Stimulated activated CD4-positive, alpha-beta T cell treated with anti-CD3 and anti-CD28 coated beads, Interleukin-15, amount 100 ng/mL, for 48 hours (primary cell): ENCODE measurements at places on chromosomes 4 and X.

DNA sequence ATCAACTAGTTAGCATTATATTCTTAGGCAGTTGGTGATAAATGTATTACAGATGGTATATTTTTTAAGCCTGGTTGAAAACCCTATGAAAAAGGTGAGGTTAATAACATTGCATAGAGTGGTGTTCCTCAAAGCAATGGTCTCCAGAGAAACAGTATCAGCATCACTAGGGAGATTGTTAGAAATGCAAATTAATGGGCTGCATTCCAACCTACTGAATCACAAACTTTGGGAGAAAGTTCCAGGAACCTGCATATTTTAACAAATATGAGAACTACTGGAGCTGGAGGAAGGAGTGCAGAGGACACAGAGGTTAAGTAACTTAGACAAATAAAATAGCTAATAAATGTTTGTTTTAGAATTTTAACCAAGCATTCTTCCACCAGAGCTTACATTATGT lies 166.9 kb upstream of the PCDH10 start:
- no peak for DNase-seq

DNA sequence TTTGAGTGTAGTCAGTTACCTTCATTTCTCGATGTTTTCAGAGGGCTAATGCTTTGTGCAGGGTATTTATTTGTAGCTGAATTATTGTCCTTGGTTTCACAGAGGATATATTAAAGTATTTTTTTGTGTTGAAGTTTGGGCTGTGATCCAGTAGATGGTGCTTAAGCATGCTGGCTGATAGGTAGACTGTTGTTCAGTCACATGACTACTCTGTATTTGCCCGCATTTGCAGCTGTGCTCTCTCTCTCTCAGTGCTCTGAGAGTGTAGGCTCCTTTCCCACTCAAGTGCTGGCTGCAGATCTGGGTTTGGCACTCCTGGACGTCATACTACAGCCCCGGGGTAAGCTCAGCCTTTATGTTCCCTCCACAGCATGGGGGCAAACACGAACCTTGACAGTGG lies 21.7 kb downstream of the RAB40AL start:
- no peak for DNase-seq

DNA sequence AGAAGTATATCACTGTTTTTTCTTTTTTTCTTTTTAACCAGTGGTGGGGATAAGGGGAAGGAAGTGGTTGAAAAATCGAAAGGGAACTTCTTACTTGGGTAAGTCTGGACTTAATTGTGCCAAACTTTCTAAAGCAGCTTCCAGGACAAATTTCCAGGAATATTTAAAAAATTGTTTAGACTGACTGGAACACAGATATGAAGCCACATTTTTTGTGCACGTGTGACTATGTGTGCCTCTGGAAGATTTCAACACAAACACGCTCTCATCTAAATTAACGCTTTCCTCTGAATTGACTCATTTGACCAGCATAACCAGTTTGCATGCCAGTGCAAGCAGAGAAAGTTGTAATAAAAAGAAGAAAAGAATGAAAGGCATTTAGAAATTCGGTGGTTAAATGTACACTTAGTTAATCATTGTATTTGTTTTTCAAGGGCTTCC lies 18.8 kb upstream of the YTHDC1 start:
- DNase-seq: no peak

GRCh38 chrX:73270753-73271152 lies 56.1 kb upstream of the NAP1L2 start:
- no peak for DNase-seq

DNA sequence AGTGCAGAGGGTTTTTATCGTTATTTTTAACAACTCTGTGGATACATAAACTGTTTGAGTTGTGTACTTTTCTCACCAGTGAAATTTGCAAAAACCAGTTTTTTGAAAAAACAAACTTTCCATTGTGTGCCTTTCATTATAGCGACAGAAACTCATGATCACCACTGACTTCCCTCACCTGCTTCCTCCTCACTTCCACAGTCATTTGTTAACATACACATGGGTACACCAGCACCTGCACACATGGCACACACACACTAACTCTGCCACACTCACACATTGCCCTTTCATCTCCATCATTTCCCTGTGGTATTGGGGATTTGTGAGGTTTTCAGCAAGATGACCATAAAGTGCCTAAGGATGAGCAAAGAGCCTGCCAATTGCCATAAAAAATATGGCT lies 20.6 kb downstream of the CLDN22 start:
- DNase-seq: no peak

DNA sequence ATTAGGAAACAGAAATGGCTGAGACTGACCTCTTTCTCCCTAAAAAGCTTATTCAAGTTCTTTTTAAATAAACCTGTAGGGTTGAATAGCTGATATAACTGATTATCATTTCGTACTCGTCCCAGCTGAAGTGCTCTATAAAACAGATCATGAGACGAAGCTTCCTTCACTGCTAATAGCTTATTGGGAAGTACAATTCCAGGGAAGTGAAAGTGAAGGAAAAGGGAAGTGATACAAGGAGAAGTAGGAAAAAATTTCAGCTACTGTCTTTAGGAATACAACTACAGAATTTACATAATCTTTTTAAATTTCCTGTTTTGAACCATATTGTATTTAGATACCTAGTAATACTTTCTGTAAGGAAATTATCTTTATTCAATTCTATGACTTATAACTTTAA lies 103.0 kb downstream of the SNCA start:
- DNase-seq: no peak

DNA sequence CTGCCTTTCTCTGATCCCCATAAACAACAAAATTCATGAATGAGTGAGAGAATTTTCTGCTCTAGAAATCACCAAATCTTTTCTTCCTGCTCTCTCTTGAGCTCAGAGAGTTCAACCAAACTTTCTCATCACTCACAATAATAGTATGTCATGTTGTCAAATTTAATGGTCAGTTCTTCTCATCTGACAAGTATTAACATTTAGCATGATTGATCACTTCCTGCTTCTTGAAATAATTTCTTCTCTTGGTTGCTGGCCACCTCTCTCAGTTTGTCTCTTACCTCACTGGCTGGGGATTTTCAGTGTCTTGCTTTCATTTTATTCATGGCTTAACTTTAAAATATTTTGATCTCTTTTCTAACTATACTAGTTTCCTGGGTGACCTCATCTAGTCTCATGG lies 25.5 kb upstream of the FGF5 start:
- no peak for DNase-seq

- no peak for DNase-seq
These were observed 74.1 kb downstream of the BANK1 start for GRCh38 chr4:101864660-101865059.

- no peak for DNase-seq
These were observed 2.7 kb downstream of the DOCK11 start for GRCh38 chrX:118498351-118498750.

GRCh38 chrX:115561605-115562479 lies 868 bp downstream of the PLS3 start:
- no peak for DNase-seq

DNA sequence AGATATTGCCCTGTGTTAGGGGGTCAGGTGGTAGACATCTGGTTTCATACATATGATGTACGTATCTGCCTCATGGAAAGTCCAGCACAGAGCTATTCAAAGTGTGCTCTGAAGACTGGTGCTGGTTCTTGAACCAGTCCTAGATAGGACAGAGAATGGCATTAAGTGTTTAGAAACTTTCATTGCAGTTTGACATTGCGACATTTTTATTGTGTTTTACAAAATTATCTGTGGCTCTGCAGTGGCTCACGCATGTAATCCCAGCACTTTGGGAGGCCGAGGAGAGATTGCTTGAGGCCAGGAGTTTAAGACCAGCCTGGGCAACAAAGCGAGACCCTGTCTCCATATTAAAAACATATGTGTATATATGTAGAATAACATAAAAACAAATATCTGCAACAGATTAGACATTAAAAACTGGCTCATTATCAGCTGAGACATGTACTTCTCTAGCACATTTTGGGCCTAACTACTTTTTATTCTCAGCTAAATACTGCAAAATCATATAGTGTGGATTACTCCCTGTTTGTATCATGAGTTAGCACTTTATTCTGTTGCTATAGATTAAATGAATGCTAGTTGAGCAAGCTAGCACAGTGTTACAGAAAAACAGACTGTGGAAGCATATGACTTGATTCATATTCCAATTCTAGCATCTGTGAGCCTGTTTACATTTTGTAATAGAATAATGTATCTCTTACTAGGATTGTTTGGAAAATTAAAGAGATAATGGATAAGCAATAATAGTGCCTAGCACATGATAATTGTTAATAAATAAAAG lies 57.1 kb downstream of the USP9X start:
- DNase-seq: no peak

GRCh38 chrX:110219920-110220319 lies 98.0 kb downstream of the AMMECR1 start:
- DNase-seq: no peak

GRCh38 chr4:17884063-17884462 lies 73.3 kb downstream of the NCAPG start:
- DNase-seq: no peak

DNA sequence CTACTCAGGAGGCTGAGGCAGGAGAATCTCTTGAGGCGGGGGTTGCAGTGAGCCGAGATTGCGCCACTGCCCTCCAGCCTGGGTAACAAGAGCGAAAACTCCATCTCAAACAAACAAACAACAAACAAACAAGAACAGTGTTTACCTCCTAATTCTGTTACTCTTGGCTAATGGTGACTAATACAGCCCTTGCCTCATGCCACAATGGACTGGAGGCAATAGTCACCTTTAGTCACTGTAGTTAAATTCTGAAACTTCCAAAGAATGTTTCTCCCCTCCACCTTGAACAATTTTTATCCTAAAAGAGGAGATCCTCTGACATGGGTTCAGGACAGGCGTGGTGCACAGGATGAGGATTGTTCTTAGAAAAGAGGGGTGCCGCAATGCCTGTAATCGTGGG lies 241.2 kb upstream of the CTSO start:
- DNase-seq: no peak

DNA sequence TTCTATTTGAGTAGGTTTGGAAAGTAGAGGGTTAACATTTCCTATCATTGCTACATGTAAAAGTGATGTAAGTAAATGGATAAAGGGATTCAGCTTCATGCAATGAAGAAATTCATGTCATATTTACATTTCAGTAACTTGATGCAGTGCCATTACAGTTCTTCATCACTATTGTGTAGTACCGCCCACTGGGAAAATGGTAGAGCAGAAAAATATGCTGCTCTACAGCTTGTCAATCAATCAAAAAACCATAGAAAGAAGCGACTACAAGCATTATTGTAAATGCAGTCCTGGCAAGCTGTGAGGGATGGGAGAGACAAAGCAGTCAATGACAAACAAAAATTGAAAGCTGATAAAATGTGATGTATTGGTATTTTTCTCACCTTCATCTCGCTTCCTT lies 1597.9 kb downstream of the RPA4 start:
- DNase-seq: no peak

GRCh38 chrX:39811376-39811775 lies 286.4 kb downstream of the BCOR start:
- no peak for DNase-seq

DNA sequence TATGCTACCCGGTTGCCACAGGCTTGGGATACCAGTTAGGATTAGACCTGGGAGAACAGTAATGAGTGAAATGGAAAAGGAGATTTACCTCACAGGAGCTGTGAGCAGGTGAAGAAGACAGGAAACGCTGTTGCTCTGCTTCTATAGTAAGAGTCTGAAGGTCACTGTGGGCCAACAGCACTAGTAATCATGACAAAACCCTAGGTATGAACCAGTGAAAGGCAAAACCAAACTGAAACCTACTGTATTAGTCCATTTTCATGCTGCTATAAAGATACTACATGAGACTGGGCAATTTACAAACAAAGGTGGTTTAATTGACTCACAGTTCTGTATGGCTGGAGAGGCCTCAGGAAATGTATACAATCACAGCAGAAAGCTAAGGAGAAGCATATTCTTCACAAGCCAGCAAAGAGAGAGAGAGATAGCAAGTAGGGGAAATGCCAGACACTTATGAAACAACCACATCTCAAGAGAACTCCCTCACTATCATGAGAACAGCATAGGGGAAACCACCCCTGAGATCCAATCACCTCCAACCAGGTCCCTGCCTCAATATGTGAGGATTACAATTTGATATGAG lies 736.7 kb upstream of the INTU start:
- no peak for DNase-seq

GRCh38 chrX:114710571-114710970 lies 126.7 kb downstream of the HTR2C start:
- no peak for DNase-seq

DNA sequence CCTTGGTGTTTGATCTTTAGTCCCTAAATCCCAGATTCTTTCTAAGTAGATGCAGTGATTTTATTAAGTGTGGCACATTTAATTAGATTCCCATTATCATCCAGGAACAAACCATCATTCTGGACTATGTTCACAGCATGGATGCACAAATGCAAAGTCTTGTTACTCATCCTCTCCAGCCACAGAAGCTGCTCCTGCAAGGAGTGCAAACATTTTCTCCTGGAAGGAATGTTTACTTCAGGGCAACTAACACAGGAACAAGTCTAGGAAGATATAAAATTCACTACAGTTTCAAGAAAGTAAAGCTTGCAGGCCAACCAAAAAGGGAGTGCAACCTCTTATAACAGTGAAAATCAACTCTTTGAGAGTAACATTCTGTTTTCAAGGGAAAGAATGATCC lies 106.0 kb downstream of the IQCM start:
- DNase-seq: no peak

DNA sequence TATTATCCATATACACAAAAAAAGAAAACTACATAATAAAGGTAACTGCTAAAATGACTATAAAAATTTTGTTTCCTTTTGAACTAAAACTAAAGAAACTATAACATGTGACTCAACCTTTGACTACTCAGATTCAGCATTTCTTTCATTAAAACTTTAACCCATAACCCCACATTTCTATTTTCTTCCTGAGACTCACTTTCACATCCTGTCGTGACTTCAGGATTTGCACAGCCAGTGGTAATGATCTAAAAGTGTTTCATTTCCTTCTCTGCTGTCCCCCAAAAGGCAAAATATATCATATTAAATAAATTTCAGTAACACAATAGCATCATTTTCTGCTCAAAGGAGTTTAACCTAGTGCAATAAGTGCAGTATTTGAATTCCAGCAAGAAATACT lies 1022.4 kb upstream of the DIAPH2 start:
- DNase-seq: no peak

DNA sequence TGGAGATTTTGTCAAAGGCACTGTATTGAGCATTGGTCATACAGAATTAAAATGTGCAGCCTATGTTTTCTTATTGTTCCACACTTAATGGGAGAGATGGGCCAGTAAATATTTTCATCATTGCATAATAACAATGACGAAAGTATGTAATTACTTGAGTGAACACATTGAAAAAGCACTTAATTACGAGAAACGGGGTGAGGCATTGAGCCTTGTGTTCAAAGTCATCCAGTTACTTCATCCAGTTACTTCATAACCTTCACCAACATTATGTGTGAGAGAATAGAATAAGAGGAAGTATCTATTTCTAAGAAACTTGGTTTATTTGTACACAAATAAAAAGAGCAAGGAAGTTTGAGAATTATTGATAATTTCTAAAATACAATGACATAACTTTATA lies 1427.0 kb downstream of the ADGRL3 start:
- no peak for DNase-seq

DNA sequence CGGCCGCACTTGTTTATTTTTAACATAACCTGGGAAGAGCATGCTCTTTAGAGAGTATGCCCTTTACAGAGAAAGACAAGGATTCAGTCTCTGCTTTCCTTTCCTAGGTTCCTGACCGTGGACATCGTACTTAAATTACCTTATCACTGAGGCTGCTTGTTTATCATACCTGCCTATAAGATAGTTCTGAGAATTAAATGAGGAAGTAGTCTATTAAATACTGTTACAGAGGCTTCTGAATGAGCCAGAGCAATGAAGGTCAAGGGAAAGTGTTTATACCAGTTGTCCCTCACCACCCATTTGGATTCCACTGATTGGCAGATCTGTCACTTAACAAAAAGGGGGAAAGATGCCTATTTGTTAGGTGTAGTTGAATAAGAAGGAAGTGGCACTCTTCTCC lies 10.0 kb downstream of the TXLNG start:
- DNase-seq: no peak
